ENCODE measurements at places on chromosomes 13 and 19.

GRCh38 chr19:5152767-5153532 lies 184.0 kb downstream of the KDM4B start:
- DNase-seq = no peak

DNA sequence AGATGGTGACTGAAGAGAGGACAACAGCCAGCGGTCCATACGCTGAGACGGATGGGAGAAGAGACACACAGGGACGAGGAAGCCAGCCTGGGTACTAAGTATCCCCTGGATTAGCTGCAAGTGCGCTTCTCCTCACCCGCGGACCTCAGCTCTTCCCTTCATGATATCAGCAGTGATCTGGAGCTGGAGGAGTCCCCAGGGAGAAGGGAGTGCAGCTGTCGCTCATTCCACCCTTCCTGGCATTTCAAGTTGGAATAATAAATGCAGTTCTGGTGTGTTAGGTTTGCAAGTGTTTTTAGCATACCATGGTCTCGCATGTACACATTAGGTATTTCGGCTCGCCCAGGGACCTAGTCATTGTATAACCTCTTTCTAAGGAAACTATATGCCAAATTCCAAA lies 88.5 kb upstream of the C1QTNF9B start:
- DNase-seq = peak; percentile 28

DNA sequence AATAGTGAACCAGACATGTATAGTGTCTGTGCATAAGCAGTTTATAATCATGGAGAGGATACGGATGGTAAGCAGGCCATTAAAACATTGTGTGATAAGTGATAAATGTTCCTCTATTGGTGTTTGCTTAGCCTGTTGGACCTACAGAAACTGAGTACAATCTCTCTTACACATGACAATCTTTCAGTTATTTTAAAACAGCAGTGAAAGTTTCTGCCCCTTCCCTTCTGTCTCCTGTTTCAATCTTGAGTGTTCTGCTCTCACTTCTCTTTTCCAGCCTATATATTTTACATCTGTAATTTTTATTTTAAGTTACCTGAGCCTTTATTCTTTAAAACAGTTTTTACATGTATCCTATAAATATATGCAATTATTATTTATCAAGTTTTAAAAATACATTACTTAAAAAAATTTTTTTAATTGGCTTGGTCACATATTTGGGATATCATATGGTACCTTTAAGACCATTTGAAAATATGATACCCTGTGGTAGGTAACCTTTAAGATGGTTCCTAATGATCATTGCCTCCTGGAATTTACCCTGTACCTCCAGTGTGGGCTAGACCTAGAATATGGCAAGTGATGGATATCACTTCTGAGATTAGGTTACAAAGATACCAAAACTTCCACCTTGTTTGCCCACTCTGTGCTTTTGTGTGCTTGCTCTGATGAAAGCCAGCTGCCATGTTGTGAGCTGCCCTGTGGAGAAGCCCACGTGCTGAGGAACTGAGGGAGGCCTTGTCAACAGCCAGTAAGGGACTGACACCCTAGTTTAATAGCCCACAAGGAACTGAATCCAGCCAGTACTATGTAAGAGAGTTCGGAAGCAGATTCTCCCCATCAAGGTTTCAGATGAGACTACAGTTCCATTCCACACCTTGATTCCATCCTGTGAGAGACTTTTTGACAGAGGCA lies 99.3 kb downstream of the DHRS12 start:
- no peak for DNase-seq

- DNase-seq = no peak
Measured at GRCh38 chr19:50921426-50922316, 10.5 kb upstream of the KLK4 start.

GRCh38 chr13:37029617-37030016 lies 29.0 kb downstream of the EXOSC8 start:
- peak; percentile 48 for DNase-seq

GRCh38 chr19:13430790-13431582 lies 75.3 kb downstream of the CACNA1A start:
- DNase-seq = peak; percentile 53

DNA sequence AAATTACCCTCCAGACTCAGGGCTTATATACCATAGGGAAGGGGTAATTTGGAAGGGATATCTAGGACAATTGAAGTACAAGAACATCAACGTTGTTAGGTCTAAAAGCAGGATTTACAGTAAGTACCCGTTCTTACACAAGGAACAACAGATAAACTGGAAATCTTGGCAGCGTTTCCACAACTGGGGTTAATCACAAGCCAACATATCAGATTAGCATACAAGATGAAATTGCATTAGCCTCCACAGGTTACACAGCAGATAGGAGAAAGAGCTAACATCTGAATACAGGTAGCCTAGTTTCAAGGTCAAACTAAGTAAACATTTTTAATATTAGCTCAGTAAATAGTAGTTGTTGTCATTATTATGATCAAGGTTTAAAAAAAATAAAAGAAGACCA lies 1214.0 kb upstream of the PCDH20 start:
- no peak for DNase-seq
